ENCODE measurements at places on chromosomes 4 and X.

GRCh38 chr4:174365018-174365587, 81.4 kb downstream of the CEP44 start:
- DNase-seq: no peak

- no peak for DNase-seq
These were observed 2352.3 kb downstream of the PCDH7 start for GRCh38 chr4:33072298-33073089.

DNA sequence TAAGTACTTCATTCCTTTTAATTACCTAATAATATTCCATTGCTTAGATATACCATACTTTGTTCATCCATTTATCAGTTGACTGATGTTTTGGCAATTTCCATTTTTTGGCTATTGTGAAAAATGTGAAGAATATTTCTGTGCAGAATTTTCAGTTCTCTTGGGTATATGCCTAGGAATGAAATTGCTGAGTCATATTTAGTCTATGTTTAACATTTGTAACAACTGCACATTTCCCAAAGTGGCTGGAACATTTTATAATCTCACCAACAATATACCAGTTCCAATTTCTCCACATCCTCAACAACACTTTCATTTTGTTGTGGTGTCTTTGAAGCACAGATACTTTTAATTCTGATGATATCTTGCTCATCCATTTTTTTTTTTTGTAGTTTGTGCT, 215.5 kb downstream of the PDGFC start:
- DNase-seq: no peak

- no peak for DNase-seq
These were observed 1885.5 kb upstream of the ADGRL3 start for GRCh38 chr4:59314637-59315036.

DNA sequence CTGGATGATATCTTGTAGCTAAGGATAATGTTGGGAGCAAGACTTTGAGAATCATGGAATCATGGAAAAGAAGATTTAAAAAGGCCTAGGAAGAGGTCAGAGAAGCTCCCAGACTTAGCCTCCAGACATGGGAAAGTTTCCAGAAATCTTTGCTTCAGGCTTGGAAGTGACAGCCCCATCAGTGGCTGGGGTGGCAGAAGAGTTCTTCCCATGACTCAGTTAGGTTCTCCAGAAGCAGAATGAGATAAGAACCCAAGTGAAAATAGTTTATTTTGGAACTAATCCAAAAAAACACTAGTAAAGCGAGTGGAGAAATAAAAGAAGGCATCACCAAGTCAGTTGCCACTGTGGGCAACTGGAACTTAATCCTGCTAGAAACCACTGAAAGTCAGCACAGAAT, 506.9 kb downstream of the MID1IP1 start:
- DNase-seq: no peak

DNA sequence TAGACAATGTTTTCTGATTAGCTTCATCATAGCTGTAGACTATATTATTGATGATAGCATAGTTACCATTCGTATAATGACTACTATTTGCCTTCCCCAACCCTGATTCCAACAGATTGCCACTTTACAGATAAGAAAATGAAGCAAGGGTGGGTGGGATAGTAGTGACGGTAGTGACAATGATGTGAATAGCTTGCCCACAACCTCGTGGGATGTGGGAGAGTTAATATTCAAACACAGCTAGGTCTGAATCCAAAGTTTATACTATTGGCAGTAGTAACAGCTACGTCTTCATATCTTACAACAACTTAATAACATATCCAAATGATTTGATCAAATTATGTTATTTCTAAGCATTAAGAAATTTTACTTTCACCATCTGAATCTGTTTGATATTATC, 766.8 kb upstream of the FTHL17 start:
- no peak for DNase-seq

GRCh38 chrX:66728818-66729271, 90.0 kb upstream of the EDA2R start:
- DNase-seq: no peak

GRCh38 chr4:127165971-127166370, 466.8 kb upstream of the INTU start:
- DNase-seq: no peak

GRCh38 chr4:5988086-5988845, 30.0 kb downstream of the C4orf50 start:
- DNase-seq: no peak

GRCh38 chr4:63583561-63583960, 825.7 kb downstream of the TECRL start:
- no peak for DNase-seq

DNA sequence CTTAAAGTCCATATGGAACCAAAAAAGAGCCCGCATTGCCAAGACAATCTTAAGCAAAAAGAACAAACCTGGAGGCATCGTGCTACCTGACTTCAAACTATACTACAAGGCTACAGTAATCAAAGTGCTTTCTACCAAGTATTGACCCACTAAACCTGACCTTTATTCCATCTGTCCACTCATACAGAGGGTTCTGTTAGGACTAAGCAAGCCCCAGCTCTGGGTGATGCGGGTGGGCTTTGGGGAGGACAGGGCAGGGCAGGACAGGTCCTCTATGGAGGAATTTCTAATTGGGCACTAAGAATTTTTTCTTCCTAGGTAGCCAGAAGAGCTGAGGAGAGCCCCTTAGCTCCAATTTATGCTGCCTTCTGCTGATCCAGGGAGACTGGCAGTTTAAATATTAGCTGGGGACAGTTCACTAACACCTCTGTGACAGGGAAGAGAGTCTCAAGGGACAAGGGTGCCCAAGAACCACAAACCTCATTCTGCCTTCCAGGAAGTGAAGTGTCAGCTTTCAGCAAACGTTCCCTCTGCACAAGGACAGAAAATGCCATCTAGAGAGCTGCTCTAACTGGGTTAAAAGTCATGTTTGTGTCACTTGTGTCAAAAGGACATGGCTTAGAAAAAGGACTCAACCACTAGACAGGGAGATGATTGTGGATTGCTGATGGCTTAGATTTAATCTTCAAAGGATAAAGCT, 143.2 kb downstream of the KIT start:
- no peak for DNase-seq

DNA sequence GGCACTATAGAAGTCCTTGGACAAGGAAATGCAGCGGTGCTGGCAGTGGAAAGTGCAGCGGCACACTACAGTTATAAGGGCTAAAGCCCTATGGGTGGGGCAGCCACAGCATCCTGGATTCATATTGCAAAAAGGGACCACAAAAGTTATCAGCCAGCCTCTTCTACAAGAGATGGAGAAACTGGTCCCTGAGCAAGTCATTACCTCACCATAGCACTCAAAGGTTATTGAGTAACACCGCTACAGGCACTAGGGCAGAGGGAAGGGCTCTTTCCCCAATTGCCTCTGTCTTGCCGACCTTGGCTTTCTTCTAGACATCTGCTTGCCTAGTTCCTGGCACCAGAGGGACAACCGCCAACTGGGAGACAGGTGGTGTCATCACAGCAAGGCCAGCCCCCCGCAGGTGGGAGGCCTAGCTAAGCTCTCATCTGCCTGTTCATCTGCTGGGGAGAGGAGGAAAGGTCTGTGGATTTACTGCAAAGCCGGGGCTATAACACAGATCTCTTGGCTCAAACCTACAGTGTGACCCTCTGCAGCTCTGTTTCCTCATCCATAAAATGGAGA, 600.0 kb downstream of the BCOR start:
- no peak for DNase-seq

DNA sequence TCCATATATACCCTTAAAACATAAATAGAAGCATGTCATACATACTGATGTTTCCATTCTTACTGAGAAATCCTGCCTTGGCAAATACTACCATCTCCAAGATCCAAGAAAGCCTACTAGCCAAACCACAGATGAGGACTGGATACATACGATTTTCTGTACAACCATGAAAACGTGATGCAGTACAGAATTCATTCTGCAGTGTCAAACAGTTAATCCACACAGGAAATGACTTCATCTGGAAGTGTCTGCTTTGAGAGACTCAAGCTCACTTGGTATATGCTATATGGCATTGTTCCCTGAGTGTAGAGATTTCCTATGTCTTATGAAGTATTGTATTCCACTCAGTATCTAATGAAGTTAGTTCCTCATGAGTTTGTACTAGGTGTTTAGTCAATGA, 94.3 kb downstream of the CT47B1 start:
- no peak for DNase-seq

GRCh38 chrX:133586443-133586842, 171.2 kb upstream of the GPC4 start:
- no peak for DNase-seq

GRCh38 chrX:111095974-111096895, at the start of gene PAK3:
Gene PAK3 (plus strand): TSS chrX:111096191. CDS start chrX:111123104, 26,913 bp downstream.
- no peak for DNase-seq

GRCh38 chrX:110402091-110402849, 43.6 kb downstream of the RTL9 start:
- DNase-seq: no peak

DNA sequence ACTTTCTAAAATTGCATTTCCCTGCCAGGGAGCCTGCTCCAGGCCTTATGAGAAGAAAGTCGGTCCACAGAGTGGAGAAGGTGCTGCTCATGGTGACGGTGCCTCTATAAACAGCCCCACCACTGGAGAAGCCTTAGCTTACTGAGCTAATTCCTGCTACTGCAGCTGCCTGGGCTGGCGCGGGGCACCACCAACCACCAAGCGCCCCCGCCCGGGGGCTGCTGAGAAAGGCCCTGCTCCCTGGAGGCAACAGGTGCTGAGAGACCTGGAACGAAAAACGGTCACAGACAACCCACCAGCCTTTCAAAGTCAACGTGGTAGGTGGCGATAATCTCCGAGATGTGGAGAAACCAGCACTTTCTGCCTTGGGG, 2.9 kb downstream of the HCFC1 start:
- DNase-seq: no peak

DNA sequence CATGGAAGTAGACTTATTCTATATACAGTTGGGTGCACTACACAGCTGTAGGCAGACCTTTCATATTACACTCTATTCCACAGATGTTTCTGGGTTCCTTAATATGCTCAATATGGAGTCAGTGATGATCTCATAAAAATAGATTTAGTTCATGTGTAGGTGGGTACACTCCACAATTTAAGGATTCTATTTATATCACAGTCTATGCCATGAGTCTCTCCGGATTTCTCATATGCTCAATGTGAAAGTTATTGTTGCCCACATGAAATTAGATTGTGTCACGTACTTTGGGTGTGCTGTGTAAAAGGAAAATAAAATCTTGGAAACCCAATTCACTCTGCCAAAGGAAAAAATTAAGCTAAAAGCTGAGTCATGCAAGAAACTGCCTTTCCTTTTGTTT, 32.5 kb upstream of the TASL start:
- DNase-seq: no peak

- DNase-seq: no peak
These were observed 187.7 kb upstream of the TAPT1 start for GRCh38 chr4:16413814-16414555.

DNA sequence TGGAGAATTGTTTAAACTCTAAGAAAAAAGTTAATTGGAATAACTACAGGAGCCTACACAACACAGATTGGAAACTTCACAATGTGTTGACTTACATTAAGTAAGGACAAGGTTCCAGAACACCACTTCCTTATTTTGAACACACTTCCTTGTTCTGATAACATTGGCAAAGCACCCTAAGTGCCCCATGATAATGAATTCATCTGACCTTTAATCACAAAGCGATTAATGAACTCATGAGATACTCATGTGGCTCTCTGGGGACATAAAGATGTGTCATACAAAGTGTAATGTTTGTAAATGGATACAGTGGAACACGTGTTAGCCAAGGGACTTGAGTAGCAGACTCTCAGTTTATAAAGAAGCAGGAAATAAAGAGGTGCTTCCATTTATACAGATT, 69.0 kb upstream of the ATOH1 start:
- DNase-seq: no peak

GRCh38 chrX:45229348-45229747, 28.7 kb upstream of the DIPK2B start:
- DNase-seq: no peak

- DNase-seq: no peak
These were observed 291.2 kb upstream of the HS3ST1 start for GRCh38 chr4:11719879-11720278.

DNA sequence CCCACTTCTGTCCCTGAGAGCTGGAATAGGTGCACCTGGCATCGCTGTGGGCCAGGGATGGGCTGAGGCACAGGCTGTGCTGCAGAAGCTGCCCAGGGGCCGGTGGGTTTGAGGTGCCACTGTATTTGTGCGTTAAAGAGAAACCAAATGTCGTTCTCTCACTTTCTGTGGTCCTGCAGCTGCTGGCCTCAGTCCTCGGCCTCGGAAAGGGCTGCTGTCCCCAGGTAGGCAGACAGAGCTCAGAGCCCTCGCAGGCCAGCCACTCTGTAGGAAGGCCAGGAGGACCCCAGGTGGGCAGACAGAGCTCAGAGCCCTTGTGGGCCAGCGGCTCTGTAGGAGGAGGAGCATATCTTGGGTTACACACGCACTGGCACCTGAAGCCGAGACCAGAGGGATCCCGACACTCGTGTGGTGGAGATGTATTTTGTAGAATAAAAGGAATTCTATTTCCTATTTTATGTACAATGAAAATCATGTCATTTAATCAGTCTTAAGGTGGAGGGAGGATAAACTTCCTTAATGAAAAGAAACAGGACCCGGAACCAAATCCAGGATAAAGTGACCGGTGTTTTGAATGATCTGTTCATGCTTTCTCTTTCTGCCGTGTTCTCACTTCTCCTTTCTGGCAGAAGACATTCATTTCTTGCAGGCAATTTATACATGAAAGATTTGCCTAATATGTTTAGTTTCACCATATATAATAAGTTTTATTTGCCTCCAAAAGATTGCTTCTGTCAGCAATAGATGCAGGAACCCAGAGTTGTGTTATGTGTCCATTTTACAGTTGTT, 54.4 kb upstream of the HGFAC start:
- DNase-seq: no peak

DNA sequence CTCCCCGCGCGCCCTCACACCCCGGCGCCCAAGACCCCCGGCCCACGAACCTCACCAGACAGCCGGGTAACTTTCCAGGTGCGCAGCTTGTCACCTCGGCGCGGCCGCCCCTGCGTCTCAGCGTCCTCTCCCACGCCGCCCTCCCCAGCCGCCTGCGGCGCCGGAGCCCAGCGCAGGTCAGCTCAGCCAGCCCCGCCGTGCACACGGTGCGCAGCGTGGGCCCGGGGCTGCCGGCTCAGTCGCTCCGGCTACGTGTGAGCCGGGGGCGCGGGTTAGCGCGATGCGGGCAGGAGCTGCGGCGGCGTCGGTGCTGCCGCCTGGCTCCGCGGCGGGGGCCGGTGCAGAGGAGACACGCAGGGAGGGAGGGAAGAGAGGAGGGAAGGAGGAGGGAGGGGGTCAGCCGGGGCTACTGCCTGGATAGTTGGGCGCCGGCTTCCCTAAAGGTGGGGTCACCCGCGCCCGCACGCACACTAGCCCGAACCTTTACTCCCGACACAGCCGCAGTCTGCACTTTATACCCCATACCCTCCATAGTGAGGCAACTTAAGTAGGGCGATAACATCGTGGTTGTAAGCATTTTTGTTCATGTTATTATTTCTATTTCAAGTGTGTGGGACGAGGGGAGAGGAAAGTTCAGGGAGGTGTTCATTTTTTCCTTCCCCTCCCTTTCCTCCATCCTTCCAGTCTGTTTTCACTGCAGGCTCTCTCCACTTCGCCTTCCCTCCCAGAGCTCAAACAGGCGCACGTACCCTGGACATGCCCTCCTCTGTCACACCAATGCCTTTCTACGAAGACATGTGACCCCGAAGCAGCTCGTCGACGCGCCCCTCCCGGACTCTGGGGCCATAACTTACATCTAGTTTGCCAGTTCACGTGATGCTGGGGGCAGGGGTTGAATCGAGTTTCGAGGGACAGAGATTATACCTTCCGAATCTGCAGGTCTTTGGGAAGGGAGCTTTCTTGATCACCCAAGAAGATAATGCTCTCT, at the start of gene PRKG2:
Gene PRKG2 (minus strand): TSS at position 342 of the 988 bp plus-strand sequence. CDS start 10,175 bp downstream, outside the sequence.
- DNase-seq: no peak
